ENCODE measurements at places on chromosomes 16 and 17.

- DNase-seq = no peak
Measured at GRCh38 chr17:58239987-58240386, 1.6 kb downstream of the LPO start.

DNA sequence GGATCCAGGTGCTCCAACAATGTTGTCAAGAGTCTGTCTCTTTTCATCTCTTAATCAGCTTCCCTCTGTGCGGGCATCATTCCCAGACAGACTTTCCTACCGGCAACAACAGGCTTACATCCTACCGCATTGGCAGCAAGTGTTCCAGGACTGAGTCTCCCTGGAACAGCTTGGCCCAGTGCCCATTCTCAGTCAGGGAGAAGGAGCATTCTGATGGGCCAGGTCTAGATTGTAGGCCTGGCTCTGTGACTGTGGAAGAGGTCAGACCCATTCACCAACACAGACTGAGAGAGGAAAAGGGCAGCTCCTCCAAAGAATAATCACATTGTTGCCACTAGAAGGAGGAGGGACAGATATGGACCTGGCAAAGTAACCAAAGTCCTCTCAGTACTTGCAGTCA lies 68.1 kb upstream of the TMEM132E start:
- DNase-seq = no peak

DNA sequence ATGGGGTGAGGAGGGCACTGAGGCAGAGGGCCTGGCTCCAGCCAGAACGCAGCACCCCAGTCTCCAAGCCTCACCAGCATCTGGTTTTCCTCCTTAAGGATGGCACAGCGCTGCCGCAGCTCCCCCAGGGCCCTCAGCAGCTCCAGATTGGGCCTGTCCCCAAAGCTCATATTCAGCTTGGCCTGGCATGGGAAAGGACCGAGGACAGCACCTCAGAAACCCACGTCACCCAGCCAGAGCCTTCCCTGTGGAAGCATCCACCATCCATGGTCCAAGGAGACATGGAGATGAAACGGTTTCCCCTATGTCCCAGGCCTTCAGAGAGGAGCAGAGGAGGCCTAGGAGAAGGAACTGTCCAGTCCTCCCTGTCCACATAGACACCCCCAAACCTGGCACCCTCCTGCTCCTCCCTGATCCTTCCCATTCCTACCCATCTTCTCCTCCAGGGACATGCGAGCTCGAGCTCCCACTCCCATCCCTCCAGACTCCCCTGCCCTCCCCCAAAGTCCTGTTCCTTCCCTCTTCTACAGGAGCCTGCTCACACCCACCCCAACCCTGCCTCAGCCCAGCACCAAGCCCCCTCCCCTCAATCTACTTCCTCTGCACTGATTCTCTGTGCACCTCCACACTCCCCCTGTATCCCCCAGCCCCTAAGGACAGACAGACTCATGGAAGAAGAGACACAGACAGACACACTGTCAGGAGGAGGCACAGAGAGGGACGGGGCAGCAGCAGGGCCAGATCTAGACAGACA lies 1.8 kb downstream of the TSPOAP1 start:
- no peak for DNase-seq

DNA sequence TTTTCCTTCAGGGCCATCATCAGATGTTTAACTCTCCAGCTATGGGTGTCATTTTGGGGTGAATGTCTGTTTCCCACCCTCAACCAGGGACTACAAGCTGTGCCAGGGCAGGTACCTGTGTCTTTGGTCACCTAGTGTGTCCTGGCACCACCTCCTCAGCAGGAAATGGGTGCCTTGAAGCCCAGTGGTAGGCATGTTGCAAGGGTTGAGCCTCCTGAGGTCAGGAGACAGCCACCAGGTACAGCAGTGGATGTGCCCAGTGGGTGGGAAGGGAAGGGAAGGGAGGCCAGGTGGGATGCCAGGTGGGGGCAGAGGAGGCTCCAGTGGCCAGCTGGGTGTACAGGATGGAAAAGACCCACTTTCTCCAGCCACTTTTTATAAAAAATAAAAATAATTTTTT lies 25.5 kb upstream of the ADORA2B start:
- DNase-seq = no peak

DNA sequence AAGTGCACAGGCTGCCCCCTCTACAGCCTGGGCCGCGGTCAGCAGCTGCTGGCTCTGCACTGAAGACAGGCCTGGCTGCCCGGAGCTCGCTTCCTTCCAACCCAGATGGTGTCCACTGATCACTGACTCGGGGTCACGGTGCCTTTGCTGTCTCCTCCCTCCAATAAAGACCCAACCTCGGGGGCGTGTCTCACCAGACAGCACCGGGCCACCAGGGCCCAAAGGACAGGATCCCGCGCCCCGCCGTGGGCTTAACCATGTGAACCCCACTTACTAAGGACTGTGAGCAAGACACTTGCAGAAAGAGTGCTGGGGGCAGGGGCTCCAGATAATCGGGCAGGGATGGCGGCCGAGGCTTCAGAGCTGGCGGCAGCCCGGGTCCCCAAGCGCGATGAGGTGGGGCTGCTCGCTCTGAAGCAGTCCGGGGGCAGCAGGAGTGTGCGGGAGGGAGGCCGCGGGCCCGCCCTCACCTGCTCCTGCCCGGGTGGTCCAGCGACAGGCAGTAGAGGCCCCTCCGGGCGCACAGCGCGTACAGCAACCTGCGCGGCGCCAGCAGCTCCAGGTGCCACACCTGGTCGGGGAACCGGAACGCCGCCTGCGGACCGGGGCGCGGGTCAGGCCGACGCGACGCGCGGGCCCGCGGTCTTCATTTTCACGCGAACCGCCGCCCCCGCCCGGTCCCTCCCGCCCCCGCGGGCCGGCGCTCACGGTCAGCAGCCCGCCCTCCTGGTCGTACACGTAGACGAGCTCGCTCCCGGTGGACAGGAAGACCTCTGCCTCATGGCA lies 502 bp downstream of the FAAP100 start:
- DNase-seq = no peak

DNA sequence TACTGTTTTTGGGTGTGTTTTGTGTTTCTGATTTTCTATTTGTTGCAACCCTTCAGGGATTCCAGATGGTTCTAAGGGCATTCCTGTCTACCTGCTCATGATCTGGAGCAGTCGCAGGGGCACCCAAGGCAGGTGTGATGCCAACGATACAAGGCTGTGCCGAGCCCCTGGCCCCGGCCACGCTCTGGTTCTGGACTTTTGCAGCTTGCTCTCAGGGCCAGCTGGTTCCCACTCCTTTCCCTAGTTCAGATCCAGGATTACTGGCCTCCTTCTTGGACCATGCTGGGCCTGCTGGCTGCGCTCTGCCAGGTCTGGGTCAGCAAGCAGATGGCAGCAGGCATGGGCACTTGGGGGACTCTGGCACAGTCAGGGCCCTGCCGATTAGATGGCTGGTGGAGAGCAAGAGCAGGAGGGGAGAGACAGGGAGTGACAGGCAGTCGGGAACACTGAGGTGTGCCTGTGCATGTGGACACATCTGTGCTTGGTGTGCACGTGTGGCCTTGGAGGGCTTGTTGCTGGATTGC lies 15.2 kb upstream of the RAP1GAP2 start:
- no peak for DNase-seq

DNA sequence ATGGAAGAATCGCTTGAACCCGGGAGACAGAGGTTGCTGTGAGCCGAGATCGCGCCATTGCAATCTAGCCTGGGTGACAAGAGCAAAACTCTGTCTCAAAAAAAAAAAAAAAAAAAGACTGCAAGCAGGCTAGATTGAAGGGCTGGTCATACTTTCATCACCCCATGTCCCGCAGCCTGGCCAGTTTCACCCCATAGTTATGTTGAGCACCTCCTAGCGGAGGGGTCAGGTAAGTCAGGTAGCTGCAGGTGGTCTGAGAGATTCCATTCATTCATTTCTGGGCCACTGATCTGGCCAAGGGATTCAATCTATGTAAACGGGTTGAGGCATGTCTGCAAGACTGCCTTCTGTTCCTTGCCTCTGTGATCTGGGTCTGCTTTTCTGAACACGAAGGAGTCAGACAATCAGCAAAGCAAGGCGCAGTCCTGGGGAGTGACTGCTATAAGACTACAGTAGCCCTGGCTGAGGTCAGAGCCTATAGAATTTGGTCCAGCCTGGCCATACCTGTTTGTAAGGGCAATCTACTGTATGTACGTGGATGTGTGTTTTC lies 23.6 kb upstream of the BPTF start:
- no peak for DNase-seq

- no peak for DNase-seq
Measured at GRCh38 chr16:21613781-21614180, 14.4 kb downstream of the METTL9 start.

- no peak for DNase-seq
Measured at GRCh38 chr16:57382535-57383275, 10.4 kb downstream of the CX3CL1 start.

- peak; percentile 0 for DNase-seq
Measured at GRCh38 chr16:47258874-47259461, 115.2 kb upstream of the NETO2 start.

DNA sequence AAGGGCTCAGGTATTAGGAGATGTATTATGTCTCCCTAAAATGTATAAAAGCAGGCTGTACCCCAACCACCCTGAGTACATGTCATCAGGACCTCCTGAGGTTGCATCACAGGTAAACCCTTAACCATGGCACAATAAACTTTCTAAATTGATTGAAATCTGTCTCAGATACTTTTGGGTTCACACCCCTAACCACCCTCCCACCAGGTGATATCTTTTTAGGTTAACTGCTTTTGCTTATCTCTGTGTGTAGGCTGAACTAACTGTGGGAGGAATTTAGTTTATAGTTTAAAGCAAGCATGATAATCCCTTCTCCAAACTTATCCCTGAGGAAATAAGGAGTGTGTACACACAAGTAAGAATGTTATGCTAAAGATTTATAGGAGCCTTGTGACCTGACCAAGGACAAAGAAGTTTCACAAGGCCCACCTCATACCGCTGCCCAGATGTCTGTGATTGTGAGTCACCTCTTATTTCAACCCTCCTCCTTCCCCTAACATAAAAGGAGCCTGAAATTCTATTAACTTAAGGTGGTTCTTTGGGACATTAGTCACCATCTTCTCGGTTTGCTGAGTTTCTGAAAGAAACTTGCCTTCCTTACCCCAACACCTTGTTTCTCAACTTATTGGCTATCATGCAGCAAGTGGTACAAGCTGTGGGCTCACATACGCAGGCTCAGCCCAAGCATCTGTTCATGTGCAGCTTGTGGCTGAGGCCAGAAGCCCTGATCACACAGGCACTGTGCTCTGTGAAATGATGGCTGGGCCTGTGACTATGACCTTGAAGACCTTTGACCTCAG lies 11.3 kb downstream of the PRSS22 start:
- DNase-seq = no peak

- no peak for DNase-seq
Measured at GRCh38 chr16:55810451-55810961, 22.4 kb downstream of the CES1 start.

DNA sequence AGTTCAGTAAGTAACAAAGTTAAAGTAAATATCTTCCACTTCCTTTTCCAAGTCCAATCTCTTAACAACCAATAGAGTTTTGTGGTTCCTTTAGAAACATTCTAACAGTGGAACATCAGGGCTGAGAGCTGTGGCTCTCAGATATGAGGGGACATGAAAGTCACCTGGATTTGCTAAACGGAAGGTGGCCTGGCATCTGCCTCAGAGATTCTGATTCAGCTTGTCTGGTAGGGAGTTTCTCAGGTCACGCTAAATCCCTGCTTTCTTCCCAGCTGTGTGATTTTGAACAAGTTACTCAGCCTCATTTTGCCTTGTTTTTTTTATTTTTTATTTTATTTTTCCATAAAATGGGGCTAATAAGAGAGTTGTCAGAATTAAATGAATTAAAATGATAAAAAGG lies 411.0 kb upstream of the CDH11 start:
- no peak for DNase-seq

DNA sequence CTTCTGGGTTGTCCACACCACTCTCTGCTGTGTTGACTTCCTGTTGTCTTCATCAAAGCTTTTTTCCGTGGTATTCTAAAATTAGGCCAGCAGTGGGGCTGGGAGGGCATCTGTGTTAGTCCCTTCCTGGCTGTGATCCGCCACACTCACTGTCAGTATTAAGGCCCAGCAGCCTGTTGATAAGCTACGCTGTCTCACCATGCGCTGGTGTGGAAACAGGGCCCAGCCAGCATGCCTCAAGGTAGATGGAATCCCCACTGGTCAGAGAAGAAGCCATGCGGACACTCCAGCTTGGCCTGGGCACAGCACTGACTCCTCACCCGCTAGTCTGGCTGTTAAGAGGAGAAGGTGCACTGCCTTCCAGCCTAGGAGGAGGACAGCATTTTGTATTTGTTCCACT lies 11.4 kb downstream of the CDR2L start:
- DNase-seq = no peak

- DNase-seq = no peak
Measured at GRCh38 chr17:79043931-79044320, 20.0 kb downstream of the C1QTNF1 start.

DNA sequence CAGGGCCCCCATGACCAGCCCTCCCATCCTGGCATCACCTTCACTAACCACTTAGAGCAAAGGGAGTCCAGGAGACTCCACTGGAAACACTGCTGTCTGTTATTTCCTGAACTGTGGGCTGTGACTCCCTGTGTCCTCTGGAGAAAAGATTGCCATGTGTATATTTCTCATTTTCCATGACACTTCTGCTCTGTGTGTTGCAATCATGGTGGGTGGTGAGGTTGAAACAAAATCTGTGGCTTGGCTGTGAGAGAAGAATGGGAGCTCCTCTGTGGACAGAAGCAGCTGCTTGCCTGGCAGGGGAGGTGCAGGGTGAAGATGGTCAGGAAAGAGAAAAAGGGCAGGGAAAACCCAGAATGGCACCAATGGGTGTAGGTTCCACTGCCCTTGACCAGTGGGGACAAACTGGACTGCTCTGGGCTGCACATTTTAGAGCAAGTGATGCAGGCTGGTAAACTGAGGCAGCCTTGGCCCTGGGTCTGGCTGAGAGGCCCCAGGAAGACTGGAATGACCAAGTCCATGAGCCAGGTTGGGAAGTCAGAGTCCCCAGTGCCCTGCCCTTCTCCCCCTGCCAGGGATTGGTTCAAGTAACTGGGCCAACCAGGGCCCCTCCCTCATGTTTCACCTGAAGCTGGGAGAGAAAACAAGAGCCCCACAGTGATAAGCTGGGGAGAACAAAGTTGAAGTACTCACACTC lies 314.3 kb downstream of the C16orf95 start:
- DNase-seq = no peak
